ENCODE measurements at places on chromosomes 12 and 14.

DNA sequence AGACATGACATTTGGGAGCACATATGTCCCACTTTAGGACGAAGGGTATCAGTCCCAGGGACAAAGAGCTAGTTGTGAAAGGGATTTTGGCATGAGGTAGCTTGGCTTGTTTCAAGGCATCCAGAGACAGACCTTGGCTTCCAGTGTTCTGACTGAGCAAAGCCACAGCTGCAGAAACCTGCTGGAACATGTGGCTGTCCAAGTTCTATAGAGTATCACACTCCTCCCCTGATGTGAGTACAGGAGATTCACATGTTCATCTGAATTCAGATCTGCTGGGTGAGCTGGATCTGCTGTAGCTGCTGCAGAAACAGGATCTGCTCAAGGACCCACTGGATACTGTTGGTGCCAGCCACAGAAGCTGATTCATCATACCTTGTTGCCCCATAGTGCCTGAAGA, 10.1 kb upstream of the C14orf39 start:
- DNase-seq: no peak

- DNase-seq: no peak
Measured at GRCh38 chr12:4084573-4084972, 189.0 kb upstream of the CCND2 start.

DNA sequence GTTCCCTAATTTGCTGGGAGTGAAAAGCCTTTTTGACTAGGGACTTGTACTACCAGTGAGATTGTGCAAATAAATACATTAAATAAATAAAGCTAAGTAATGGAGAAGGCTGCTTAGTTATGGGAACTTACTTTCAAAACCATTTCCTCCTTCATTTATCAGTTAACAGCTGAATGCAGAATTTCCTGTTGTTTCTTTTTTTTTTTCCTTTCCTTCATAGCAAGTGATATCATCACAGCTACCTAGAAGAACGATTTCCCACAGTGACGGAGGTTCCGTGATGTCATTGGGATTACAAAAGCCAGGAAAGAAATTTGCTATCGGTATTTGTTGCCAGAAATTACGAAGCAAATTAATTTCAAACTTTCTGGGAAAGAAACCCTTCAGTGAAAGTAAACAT, 42.1 kb upstream of the SOCS2 start:
- DNase-seq: no peak

DNA sequence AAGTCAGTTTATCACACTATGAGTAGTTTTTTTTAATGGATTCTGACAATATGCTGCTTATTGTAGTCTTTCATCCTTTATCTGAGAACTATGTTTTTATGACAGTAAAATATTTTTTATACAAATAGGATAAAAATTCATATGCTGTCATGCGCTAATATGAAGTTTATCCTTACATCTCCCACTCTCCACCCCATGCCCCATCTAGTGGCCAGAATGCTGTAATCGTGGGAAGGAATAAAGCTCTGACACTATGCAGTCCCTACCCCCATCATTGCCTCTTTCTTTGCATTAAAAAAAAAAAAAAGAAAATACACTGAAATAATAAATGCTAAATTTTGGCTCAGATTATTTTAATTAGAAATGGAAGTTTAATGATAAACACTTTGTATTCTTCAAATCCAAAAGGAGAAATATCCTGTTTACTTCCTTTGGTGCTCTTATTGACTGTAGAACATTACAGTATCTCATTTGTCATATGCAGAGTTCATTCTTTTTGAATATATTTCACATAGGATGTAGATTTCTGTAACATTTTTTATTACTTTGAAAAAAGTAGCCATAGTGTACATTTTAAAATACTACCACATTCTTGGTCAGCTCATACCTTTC, 145.9 kb upstream of the SLCO1C1 start:
- peak; percentile 51 for DNase-seq

- DNase-seq: no peak
Measured at GRCh38 chr14:19800282-19801117, 3.1 kb upstream of the OR4N2 start.

- no peak for DNase-seq
Measured at GRCh38 chr12:115320451-115320850, 636.5 kb upstream of the TBX3 start.

DNA sequence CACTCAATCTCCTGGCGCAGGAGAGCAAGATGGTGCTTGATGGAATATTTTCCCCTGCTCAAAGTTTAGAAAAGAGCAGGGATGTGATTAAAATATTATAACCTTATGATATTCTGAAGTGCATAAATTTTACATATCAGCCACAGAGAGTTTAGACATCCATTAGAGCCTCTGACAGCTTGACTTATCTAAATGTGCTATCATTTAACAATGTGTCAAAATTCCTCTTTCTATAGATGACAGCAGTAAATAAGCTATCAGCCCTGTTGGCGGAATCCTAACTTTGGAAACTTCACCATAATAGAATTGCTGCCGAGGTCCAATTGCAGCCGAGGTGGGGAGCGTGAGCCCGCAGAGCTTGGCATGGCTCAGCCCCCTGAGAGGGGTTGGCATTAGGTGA, 117.7 kb upstream of the MYL2 start:
- no peak for DNase-seq

All from suppressor macrophage (primary cell).